Cerebellar cortex (tissue), 1 donor: ENCODE measurements at places on chromosomes 6 and 20.

DNA sequence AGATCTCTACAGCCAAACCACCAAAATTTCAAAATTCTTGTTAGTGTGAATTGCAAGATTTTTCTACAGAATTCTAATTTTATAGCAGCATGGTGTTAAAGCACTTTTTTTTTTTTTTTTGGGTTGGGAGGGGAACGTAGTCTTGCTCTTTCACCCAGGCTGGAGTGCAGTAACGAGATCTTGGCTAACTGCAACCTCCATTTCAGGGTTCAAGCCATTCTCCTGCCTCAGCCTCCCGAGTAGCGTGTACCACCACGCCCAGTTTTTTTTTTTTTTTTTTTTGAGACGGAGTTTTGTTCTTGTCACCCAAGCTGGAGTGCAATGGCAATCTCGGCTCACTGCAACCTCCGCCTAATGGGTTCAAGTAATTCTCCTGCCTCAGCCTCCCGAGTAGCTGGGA is 11.5 kb downstream of the ARHGAP18 start:
- no peak for DNase-seq

DNA sequence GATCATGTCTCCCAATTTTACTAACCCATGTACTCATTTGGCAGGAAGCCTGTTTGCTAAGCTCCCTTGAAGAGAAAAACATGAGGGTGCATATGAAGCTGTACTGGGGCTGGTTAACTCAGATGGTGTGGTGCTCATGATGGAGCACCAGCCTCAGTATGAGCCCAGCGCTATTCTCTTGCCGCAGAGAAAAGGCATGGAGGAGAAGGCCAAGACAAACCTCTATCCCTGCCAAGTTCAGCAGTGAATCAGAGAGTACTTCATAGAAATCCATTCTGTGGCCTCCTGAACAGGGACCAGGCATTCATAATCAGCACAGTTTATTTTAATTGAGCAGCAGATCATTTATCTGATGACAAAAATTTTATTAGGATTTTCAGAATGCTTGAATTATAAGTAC is 398.1 kb downstream of the LMBRD1 start:
- DNase-seq, result peak; percentile 24

- DNase-seq, result peak; percentile 92
Measured at GRCh38 chr6:15248451-15249370, 2.8 kb downstream of the JARID2 start.

- no peak for DNase-seq
Measured at GRCh38 chr20:62738025-62738881, 29.6 kb downstream of the NTSR1 start.

- DNase-seq, result no peak
Measured at GRCh38 chr6:21188505-21189223, 404.9 kb upstream of the SOX4 start.

GRCh38 chr6:158713469-158713868 is 63.6 kb downstream of the SYTL3 start:
- no peak for DNase-seq

- DNase-seq, result no peak
Measured at GRCh38 chr6:89348372-89348771, 4.2 kb downstream of the UBE2J1 start.

DNA sequence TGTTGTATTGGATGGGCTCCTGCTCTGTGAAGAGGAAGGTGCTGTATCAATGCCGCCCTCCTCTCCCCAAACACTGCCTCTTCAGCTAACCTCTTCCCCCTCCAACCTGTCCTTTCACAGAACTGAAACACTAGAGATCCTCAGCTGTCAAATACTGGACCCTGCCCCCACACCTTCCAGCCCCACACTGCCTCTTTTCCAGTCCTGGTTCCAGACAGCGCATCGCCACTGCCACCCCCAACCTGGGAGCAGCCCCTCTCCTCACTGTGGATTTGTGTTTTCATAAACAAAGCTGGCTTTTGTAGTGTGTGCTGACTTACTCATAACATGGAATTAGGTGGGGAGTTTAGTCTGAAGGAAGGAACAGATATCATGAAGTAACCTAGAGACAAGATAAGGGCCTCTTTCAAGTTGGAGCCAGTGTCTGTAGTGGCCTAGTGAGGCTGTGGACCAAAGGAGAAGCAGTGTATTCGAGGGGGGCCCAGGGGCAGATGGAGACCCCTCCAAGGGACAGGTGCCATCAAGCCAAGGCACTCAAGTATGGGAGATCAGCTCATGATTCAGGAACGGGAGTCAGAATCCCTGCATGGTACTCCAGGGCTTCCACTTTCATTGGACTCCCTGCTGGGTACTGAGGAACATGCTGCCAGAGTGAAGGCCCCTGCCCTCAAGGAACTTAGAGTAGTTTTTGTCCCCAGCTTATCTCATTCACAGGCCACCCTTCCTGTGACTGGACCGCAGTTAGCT is 2.1 kb downstream of the SCUBE3 start:
- no peak for DNase-seq

GRCh38 chr6:21504790-21505189 is 88.8 kb upstream of the SOX4 start:
- no peak for DNase-seq

GRCh38 chr6:90907931-90908655 is 321.2 kb upstream of the MAP3K7 start:
- no peak for DNase-seq

GRCh38 chr6:32970413-32971241 is 2.2 kb downstream of the BRD2 start:
- peak; percentile 85 for DNase-seq

GRCh38 chr6:107800564-107801164 is 23.4 kb downstream of the SCML4 start:
- DNase-seq, result peak; percentile 5

GRCh38 chr6:20575704-20576451 is 41.6 kb downstream of the CDKAL1 start:
- no peak for DNase-seq

DNA sequence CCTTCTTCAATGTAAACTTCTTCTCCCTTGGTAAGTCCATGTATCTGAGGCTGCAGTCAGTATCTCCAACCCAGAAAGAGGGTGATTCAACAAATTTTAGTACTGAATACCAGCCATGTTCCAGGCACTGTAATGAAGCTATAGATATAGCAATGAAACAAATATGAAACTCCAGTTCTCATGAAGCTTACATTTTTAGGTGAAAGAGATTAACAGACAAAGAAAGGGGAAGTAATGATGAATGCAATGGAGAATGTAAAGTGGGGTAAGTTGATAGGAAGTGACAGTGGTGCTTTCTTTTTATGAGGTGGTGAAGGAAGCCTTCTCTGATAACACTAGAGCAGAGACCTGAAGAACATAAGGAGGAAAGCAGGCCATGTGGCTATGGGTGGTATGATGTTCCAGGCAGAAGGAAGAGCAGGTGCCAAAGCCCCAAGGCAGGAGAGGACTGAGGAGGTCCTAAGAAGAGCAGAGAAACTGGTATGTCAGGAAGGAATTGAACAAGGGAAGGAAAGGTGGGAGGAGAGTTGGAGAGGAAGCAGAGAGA is 143.6 kb downstream of the TFAP2B start:
- no peak for DNase-seq

DNA sequence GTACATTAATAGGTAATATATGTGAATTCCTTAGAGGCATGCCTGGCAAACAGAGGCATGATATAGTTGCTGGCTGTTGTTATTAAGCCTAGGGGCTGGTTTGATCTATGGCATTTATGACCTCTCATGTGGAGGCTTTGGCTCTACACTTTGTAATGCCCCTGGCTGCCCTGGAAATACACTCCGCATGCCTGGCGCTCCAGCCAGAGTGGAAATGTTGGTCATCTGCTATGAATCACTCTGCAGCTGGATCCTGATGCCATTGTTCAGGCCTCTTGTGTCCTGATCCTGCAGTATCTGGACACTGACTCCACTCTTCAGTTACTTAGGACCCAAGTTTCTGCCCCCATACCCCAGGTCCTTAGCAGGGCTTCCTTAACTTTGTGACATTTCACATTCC is 200.5 kb upstream of the PCSK2 start:
- no peak for DNase-seq

DNA sequence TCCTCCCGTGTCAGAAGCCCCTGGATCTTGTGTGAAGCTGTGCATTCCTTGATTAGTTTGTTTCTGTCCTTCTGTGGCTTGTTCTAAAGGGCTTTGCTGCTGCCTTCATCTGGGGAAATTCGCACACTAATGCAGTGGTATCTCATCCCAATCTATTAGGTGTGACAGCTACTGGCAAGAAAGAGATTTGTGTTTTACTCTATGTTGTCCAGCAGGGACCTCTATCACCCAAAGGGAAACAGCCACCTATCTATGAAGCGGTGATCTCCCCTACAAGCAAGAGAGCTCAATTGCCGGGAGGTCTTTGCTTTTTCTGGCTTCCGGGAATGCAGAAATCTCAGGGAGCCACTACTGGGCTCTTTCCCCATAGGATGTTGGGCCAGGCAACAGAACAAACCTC is 151.8 kb downstream of the NRN1 start:
- DNase-seq, result no peak

DNA sequence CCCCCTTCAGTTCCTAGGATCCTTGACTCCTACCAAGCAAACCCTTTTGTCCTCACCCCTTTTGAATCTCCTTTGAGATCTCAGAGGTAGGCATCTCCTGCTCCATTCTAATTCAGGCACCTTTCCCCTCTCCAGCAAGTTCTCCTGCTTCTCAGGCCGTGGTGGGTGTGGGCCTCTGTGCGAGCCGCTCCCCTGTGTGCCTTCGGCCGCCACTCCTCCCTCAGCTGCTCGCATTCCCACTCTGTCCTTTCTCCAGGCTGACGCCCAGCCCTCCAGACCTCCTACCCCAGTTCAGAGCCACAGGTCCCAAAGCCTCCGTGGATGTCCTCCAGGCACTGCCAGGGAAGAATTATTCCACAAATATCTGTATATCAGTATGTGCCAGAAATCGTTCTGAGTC is 19.7 kb upstream of the RPS6KA2 start:
- DNase-seq, result no peak

DNA sequence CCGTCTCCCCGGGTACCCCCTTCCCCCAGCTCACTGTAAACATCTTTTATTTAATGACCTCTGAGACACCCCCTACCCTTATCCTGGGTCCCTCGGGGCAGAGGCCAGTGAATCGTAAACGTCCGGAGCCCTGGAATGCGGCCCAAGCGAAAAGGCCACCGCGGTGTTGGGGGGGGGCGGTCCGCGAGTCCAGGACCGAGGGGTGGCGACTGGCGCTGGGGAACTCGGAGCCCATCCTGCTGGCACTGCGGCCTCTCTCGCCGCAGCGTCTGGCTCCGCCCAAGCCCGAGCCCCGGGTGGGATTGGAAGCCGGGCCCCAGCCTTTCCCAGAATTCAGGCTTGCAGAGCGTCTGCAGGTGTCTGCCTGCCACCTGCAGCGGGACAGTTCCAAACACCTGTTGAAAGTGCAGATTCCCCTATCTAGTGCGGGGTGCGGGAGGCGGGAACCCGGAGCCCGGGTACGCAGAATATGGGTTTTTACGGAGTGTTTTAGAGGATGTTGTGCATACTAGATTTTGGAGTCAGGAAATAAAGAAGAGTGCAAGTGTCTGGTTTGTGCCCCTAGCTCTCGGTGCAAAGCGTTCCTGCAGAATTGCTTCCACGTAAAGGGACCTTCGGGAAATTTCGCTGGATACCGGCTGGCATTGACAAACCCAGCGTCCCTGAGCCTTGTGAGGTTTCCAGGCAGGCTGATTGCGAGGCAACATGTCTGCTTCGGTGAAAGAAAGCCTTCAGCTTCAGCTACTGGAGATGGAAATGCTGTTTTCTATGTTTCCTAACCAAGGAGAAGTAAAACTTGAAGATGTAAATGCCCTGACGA is 800 bp downstream of the RWDD2A start:
- peak; percentile 68 for DNase-seq

DNA sequence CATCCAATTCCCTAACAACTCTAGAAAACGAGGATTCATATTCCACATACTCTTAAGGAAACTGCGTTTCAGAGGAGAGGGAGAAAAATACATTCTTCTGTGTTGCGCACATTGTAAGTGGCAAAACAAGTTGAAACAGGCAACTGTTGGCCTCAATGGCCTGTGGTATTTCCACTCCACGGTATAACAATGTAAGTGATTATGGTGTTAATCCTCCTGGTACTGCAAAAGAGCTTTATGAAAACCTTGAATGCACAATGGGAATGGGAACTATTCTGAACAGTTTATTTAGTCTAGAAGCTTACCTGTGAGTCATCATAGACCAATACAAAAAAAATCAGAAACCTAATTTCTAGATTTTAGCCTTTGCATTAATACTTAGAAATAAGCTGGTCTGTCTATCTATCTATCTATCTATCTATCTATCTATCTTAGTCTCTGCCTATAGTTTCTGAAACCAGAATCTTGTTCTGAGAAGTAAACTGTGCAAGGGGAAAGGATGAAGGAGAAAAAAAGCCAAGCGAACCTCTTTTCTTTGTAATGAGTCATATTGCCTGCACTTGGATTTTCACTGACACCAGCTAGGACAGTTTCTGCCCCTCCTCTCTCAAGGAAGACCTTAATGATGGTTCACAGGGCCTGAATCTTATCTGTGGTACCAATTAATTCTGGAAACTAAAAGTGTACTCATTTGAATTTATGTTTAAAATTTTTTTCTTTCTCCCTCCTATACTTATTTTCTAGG is 101.5 kb downstream of the RNF144B start:
- no peak for DNase-seq

GRCh38 chr20:62616728-62617621 is 25.3 kb upstream of the SLCO4A1 start:
- DNase-seq, result peak; percentile 48

DNA sequence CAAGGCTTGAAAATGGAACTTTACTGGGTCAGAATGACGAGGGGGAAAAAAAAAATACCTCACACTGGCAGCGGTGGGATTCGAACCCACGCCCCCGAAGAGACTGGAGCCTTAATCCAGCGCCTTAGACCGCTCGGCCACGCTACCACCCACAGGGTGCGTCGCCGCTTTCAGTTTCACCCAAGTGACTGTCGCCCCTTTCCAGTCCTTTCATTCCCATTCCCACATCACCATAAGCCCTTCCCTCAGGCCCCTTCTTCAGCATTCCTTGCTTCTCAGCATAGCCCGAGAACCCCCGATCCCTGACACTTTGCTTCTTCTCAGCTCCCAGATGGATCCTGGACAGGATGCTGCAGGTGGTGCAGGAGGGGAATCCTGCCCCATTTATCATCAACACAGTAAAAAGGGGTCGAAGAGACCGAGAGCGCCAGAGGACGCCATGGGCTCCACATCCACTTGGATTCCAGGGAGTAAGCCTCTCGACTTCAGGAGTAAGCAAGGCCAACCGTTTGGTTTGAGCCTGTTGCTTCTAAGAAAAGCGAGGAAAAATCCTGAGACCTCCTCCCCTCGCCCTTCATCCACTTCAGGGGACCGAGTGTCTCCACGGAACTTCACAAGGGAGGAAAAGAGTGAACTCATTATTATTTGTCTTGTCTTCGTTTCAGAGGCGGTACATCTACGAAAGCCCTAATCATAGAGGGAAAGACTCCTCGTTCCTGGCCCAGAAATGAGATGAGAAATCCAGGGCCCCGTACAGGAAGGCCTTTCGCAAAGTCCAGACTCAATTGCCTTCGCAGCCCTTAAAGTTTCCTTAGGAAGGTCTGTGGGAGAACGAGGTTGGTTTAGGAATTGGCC is 20.0 kb upstream of the TRIM27 start:
- DNase-seq, result peak; percentile 82

GRCh38 chr6:104591573-104592334 is 268.0 kb downstream of the HACE1 start:
- DNase-seq, result no peak
